ENCODE measurements at places on chromosomes 12 and 14. TPM values are rescaled to one million over a fixed set of nuclear protein-coding genes. Genes with fewer than 3 reads are reported as not detected.

The TBX3 gene
- 7.5 TPM for total RNA-seq

GRCh38 chr14:51285120-51285519 lies 45.1 kb downstream of the TMX1 start:
- no peak for DNase-seq

The EIF2S3B gene
- total RNA-seq: not detected

DNA sequence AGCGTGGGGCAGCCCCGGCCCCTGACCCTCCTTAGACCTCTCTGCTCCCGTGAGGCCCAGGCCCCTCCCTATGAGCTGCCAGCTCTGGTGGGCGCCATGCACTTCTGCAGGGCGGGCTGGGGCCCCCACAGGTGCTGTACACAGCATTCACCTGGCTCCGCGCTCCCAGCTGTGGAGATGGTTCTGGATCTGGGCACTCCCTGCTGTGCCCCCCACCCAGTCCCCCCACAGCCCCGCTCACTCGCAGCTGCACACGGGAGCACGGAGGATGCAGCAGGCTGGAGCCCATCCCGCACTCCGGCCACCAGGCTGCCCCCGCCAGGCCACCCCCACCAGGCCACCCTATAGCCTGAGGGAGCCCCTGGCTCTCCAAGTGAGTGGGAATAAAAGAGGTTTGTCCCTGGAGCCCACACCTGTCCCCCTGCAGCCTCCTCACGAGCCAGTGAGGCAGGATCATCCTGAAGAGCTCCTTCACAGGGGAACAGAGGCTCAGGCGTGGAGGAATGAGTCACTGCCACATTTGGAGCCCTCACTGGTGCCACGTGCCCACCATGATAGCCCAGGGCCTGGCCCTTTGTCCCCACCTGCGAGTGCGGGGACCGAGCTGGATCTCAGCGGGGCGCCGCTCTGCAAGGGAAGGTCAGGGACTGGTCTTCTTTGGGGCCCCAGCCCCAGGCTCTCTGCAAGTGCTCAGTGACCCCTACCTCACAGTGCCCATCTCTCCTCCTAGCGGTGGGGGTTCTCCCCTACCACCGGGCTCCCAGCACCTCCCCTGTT lies 1.9 kb downstream of the ADSS1 start:
- peak; percentile 59 for DNase-seq

- DNase-seq: no peak
Observed at GRCh38 chr14:34051966-34052657, 101.2 kb upstream of the EGLN3 start.

DNA sequence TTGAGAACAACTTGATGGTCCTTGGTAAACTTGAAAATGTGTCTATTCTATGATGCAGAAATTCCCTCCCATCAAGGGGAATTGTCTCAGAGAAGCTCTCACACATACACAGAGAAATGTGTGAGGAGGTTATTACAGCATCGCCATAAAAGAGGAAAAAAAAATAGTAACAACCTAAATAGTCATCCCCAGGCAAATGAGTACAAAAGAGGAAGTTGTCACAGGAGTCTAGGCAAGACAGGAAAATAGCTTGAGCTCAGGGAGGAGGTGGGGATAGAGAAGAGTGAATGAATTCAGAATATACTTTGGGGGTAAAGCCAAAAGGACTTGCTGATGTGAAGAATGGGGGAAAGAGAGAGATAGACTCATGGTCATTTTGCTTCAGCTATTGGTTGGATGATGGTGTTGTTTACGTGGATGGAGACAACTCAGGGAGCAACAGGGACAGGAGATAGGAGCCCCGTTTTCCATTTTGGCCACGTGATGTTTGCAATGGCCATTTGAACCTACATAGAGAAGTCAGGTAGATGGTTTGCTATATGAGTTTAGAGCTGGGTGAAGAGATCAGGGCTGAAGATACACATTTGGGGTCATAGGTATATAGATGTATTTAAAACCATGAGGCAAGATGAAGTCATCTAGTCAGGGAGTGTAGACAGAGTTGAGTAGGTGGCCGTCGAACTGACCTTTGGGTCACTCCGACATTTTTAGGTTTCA lies 20.3 kb downstream of the LRRC74A start:
- no peak for DNase-seq

DNA sequence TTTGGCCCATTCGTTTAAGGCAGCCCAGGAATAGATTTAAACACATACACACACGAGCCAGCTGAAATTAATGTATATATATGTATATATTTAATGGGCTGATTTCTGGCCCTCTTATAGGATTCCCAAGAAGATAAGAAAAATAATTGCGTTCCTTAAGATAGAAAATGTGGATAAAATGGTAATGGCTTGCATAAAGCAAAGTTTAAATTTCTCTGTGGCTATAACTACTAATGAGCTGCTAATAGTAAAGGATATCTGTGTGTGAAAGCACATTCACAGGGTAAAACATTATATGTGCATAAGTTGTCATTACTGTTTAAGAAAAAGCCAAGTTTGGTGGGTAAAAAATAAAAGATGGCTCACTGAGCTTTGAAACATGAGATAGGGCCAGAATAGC lies 133.6 kb upstream of the AMIGO2 start:
- no peak for DNase-seq

GRCh38 chr12:50536831-50537537 lies 32.2 kb downstream of the DIP2B start:
- DNase-seq: no peak

The RARG gene
- 5.8 TPM for total RNA-seq

The HSPA2 gene
- 113 TPM for total RNA-seq

DNA sequence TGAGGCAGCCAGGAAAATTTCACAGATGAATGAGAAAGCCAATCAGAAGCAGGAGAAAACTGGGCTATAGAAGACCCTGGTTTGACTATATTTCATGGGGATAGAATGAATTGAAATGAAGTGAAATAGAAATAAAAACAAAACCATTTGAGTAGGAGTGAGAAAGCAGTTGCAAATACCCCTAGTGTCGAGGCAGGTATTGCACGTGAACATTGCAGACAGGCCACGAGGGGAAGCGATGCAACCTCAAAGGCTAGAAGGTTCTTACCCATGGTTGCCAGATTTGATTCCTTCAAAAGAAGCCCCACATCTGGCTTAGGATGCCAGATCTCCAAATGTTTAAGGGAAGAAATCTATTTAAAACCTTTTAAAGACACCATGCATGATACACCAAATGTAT lies 648.9 kb downstream of the VRK1 start:
- DNase-seq: no peak

GRCh38 chr12:88805692-88806091 lies 225.4 kb upstream of the KITLG start:
- no peak for DNase-seq

The C1RL gene
- total RNA-seq: 18.0 TPM

The REP15 gene
- total RNA-seq: not detected

The ADSS1 gene
- total RNA-seq: 577 TPM

- DNase-seq: no peak
Observed at GRCh38 chr12:28933864-28934527, 215.1 kb upstream of the FAR2 start.

DNA sequence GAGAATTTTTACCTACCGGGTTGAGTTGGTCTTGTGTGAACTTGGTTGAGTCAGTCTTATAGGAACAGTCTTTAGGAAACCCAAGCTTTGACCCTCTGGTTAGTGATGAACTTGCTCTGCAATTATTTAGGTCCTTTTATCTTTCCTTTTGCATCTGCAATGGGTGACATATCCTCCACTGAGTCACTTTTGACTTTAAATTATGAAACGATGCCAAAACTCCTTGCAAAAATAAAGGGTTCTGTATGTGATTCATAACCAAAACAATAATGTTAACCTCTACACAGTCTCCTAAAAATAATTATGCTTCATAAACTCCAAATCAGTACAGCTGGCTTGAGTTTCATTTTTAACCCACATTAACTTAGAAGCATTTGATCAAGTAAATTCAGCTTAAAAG lies 979.4 kb downstream of the GALC start:
- DNase-seq: no peak

GRCh38 chr14:77620222-77620870 lies 3.9 kb upstream of the SPTLC2 start:
- DNase-seq: no peak

DNA sequence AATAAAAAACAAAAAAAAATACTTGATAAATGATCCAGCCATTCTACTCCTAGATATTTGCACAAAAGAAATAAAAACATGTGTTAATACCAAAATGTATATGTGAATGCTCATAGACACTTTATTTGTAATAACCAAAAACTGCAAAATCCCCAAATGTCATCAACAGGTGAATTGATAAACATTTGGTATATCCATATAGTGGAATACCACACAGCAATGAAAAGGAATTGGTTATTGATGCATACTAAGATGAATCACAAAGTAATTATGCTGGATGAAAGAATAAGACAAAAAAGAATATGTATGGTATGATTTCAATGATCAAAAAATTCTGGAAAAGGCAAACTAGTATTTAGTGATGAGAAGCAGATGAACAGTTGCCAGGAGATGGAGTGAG lies 124.7 kb upstream of the VASH1 start:
- no peak for DNase-seq

DNA sequence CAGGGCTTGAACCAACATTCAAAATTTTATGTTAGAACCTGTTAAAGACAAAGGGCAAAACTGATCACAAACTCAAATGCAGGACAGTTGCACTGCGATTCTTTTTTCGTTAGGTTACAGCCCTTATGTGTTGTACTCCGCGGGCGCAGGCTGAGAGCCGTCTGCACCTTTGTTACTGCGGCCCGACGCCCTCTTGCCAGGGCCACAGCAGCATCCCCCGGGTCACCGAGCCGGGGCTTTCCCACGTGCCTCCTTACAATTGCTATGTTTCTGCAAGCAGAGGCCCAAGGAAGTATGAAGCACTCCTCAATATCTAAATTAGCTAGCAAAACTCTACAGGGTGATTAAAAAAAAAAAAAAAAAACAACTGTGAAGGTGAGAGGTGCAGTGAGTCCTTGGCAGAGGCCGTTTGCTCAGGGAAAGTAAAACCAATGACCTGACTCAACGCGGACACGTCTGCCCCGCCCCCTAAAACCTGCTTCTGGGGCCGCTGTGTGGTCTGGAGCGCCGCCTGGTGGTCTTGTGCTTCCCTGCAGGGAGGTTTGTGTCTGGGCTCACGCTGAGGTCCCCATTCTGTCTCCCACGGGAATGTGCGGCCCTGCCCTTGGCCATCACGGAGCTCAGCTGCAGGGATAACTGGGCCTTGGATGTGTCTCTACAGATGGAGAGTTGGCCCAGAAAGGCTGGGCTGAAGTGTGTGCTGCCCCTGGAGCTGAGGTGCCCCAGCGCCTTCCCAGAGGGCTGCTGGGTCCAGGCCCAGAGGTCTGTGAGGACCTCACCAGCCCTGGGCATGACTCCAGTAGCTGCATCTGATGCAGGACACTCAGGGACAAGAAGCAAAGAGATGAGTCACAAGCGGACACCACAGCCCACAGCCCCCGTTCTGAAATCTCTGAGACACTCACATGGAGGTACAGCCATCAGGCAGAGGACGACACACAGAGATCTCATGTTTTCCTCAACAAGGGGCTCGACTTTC lies 418.5 kb downstream of the TMEM121 start:
- no peak for DNase-seq

DNA sequence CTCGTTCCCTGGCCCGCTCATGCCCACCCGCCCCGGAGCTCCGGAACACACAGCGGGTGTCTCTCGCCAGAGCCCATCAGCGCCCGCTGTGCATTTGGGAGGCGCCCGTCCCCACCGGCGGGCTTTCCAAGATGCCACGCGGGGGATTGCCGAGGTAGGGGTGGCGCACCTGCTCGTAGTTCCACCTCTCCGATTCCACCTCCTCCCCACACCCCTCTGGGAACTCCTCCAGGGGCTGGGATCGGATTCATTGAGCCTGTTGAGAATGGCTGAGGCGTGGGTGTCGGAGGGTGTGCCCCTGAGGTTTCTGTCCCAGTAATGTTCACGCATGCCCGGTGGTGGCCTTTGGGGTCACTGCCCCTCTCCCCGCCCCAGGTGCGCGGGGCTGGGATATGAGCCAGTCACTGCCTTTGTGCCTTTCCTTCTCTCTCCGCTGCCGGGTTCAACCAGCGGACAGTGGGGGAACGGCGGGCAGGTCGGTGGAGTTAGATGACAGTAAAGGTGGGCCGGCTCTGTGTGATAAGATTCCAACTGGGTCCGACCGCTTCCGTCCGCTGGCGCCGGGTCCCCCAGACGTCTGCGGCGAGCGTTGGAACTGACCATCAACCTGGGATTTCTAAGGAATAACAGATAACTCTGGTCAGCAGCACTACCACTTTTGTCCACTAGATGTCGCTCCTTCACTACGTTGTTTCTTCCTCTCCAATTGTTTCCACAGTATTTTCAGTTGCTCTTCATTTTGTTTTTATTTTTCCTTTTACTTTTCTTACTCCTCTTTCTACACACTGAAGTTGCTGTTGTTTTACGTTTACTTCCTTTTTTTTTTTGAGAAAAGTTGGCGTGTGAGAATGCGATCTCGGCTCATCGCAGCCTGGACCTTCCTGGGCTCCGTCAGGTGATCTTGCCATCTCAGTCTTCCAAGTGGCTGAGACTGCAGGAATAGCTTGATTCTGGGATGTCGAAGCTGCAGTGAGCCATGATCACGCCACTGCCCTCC lies 178.1 kb upstream of the ALG10B start:
- peak; percentile 39 for DNase-seq

- peak; percentile 26 for DNase-seq
Observed at GRCh38 chr12:76183459-76184186, 99.1 kb upstream of the NAP1L1 start.

The EIF2S1 gene
- 164 TPM for total RNA-seq

GRCh38 chr14:65428691-65429090 lies 16.2 kb downstream of the FUT8 start:
- no peak for DNase-seq

The POTEM gene
- total RNA-seq: not detected

GRCh38 chr12:1720494-1720893 lies 29.6 kb downstream of the ADIPOR2 start:
- no peak for DNase-seq

- no peak for DNase-seq
Observed at GRCh38 chr12:111168009-111168900, 200.6 kb downstream of the PHETA1 start.

The TDRD9 gene
- total RNA-seq: 0.17 TPM

The COX8C gene
- not detected for total RNA-seq

DNA sequence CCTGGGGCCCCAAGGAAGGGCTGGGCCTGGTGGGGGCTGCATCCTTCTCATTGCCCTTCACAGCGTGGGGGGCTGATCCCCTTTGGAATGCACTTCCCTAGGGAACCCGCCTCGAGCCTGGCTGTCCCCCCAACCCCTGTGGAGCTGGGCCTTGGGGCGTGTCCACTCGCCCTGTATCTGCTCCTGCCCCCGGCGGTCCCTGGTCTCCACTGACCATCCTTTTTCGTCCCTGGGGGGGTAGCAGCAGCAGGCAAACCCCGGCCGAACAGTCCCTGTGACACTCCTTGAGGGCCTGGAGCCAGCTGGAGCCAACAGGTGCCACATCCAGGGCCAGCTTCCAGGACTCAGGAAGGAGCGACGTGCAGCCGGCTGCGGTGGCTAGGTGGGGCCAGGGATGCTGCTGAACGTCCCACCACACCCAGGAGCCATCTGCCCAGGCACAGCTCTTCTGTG lies 9.4 kb upstream of the GPR132 start:
- no peak for DNase-seq

- DNase-seq: no peak
Observed at GRCh38 chr14:34147461-34147860, 196.6 kb upstream of the EGLN3 start.

The SRSF5 gene
- 98.8 TPM for total RNA-seq

GRCh38 chr12:124565656-124566160 lies 1.7 kb downstream of the NCOR2 start:
- DNase-seq: no peak
